A673 (cell line): ENCODE measurements at places on chromosomes 7 and 10.

GRCh38 chr10:119680050-119680449, 28.9 kb downstream of the BAG3 start:
- DNase-seq = peak; percentile 33

- no peak for DNase-seq
Observed at GRCh38 chr7:157471259-157472125, 134.7 kb downstream of the DNAJB6 start.

GRCh38 chr10:10587744-10588393, 429.8 kb upstream of the CELF2 start:
- DNase-seq = no peak

GRCh38 chr7:8065356-8065813, 96.8 kb downstream of the GLCCI1 start:
- DNase-seq = peak; percentile 77

GRCh38 chr10:109967739-109968088, 40.1 kb upstream of the ADD3 start:
- DNase-seq = no peak

GRCh38 chr7:28149291-28150101, 31.1 kb downstream of the JAZF1 start:
- DNase-seq = no peak

- no peak for DNase-seq
Observed at GRCh38 chr10:88890681-88891381, 10.8 kb downstream of the STAMBPL1 start.

GRCh38 chr10:70736525-70736924, 48.7 kb downstream of the TBATA start:
- DNase-seq = no peak

- no peak for DNase-seq
Observed at GRCh38 chr7:130135208-130136205, 65.2 kb downstream of the KLHDC10 start.

DNA sequence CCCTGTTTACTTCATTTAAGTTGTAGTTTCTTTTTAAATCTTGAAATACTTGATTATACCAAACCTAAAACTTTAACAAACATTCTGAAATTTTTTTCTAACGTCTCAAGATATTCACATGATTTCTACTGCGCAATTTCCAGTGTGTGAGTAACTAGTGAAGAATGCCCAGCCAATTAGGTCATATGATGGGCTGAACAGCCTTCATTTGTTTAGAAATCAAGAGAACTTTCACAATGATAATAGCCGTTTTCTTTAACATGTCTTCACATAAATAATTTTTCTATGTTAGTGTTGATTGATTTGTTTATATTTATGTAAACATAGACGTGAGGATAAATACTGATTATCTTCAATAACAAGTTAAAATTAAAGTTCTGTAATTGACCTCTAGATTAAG, 21.8 kb downstream of the STAM start:
- DNase-seq = peak; percentile 57

DNA sequence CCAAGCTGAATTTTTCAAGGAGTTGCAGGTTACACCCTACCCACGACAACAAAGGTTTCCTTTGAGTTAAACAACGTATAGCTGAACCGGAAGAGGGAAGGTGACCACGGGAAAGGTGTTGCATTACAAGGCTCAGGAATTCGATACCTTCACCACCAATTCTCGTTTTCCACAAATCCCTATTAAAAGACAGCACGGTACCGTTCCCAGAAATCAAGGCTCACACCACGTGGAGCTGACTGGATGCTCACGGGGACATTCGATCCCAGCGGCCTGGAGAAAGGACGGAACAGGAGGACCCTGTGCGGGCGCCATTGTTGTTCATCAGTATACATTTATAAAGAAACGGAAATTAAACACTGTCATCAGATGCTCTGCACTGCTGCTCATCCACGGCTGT, 56.4 kb downstream of the CTBP2 start:
- DNase-seq = no peak

DNA sequence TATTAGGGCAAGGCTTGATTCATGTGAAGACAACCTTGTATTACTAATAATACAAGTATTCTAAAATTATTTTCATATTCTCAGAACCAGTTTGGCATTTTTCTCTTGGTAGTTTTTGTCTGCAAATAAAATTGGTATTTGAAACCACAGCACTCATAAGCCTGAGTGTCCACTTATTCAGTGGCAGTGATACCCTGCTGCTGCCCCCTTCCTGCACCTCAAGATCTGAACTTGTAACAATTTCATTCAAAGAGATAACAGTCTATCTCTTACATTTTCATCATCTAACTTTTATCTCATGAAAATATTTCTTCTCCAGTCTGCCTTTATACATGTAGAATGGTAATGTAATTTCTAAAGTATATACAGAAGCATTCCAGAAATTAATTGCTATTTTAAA, 9.3 kb downstream of the TFAM start:
- DNase-seq = no peak

- no peak for DNase-seq
Observed at GRCh38 chr10:50464004-50464409, 159.7 kb downstream of the SGMS1 start.

GRCh38 chr10:110175406-110175805, 32.0 kb upstream of the MXI1 start:
- DNase-seq = no peak

DNA sequence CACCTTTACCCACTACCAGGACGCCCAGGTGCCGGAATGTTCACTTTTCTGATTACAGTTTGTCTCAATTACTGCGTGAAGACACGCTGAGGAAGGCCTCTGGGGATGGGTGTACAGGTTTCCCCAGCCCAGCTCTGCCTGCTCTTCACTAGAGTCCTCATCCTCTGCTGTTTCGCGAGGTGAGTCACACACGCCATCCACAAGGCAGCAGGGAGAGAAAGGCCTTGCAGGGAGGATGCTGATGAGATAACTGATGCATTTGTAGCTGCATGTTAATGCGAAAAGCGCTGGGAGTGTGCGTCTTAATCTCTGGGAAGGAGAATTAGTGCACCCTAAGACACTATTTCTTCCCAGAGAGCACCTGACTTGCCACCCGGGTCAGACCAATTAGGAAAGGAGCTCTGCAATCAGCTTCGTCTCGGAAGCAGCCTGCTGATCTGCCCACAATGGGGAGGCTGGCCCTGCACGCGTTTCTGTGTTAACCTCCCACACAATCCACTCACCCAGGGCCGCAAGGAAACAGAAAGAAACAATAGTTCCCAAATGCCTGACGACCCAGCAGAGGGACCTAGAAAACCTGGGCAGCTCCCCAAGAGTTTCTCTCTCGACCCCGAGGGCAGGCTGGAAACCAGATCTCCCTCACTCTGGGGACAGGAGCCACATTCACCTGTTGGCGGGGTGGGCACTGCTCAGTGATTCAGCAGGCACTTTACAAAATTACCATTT, 578.7 kb downstream of the GLRX3 start:
- DNase-seq = no peak

DNA sequence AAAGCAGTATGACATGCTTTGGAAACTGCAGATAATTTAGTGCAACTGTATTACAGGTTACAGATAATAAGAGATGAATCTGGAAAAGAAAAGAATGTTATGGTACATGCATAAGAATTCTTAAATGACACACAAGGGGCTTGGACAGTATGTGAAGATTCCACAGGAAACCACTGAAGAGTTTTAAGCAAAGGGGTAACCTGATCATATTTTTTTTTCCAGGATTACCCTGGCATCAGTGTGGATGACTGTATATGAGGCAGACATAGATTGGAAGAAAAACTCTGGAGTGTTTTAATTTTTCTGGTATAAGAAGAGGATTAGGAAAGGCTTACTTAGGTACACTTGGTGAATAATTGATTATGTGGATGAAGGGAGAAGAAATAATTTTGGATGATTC, 8.1 kb downstream of the TFPI2 start:
- no peak for DNase-seq

DNA sequence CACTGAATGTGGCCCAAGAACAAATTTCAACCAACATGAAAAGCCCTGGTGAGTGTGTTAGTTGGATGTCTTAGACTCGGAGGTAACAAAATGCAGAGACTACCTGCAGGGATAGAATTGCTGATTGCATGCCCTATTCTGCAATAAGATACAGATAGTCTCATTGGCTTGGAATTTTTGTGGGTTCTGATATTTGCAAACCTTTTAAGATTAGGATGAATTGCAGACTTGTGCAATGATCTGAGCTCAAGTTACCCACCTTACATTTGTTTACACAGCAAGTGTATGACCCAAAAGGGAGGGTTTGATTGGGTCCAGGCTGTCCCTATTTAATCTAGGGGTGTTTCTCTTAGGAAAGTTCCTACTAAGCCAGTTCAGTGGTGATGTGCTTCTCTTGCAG, 45.4 kb downstream of the GPR37 start:
- DNase-seq = no peak

GRCh38 chr10:126977216-126977615, 72.0 kb downstream of the DOCK1 start:
- DNase-seq = no peak

DNA sequence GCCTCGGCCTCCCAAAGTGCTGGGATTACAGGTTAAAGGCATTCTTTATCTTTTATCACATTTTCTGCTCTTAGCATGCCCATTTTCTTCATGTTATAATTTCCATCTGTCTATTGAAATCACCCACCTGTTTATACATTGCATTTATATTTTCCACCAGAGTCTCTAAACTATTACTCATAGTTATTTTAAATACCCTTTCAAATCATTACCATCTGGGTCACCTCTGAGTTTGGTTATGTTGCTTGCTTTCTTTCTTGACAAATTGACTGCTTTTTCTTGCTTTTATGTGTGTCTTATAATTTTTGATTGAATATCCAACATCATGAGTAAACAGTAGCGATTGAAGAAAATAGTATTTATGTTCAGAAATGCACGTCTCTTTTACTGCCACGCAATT, 71.4 kb downstream of the TMEM270 start:
- DNase-seq = no peak

- DNase-seq = no peak
Observed at GRCh38 chr10:639001-639750, 50.3 kb downstream of the DIP2C start.

GRCh38 chr7:17697128-17697881, 243.0 kb downstream of the SNX13 start:
- no peak for DNase-seq

GRCh38 chr10:122504610-122504950, 43.2 kb downstream of the HTRA1 start:
- DNase-seq = peak; percentile 19

GRCh38 chr7:85075864-85076263, 111.0 kb downstream of the SEMA3D start:
- no peak for DNase-seq

- no peak for DNase-seq
Observed at GRCh38 chr10:13106387-13107045, 6.6 kb downstream of the OPTN start.

DNA sequence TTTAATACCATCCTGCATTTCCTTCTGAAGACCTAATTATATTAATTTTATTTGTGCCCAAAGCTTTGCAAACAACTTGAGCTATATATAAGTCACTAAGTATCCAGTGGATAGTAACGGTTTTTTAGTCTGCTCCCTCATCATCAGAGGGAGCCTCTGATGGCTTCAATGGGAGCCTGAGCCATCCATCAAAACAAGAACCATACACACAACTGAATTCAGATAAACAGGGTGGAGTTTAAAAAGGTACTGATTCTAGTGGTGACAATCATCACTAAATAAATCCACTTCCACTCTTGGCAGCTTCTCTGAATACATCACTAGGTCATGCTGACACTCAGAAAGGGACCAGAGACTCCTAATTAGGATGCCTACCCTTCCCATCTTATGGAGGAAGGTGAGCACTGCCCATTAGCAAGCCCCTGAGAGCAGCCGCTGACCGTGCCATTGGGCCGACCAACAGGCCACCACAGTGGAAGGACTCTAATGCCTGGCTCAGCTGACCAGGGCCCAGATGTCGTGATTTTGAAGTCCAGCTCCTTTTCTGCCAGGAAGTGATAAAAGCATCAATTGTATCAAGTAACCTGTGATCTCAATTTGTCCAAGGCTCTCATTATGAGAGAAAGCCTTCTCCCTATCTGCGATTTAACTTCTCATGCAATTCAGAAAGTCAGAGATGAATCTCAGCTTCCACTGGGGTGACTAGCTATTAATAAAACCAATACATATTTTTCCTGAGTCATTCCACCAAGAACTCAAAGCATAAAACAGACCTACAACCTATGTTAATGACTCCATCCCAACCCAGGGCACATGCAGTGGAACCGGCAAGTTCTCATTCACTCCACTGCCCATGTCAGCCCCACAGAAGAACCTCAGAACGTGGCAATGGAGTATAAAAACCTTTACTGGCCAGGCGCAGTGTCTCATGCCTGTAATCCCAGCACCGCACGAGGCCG, 13.1 kb downstream of the VOPP1 start:
- no peak for DNase-seq

GRCh38 chr10:47400251-47400650, 16.2 kb upstream of the ZNF488 start:
- no peak for DNase-seq

- peak; percentile 63 for DNase-seq
Observed at GRCh38 chr7:80916770-80917741, 1.8 kb downstream of the SEMA3C start.

- DNase-seq = peak; percentile 46
Observed at GRCh38 chr7:41832941-41833340, 130.1 kb upstream of the INHBA start.

DNA sequence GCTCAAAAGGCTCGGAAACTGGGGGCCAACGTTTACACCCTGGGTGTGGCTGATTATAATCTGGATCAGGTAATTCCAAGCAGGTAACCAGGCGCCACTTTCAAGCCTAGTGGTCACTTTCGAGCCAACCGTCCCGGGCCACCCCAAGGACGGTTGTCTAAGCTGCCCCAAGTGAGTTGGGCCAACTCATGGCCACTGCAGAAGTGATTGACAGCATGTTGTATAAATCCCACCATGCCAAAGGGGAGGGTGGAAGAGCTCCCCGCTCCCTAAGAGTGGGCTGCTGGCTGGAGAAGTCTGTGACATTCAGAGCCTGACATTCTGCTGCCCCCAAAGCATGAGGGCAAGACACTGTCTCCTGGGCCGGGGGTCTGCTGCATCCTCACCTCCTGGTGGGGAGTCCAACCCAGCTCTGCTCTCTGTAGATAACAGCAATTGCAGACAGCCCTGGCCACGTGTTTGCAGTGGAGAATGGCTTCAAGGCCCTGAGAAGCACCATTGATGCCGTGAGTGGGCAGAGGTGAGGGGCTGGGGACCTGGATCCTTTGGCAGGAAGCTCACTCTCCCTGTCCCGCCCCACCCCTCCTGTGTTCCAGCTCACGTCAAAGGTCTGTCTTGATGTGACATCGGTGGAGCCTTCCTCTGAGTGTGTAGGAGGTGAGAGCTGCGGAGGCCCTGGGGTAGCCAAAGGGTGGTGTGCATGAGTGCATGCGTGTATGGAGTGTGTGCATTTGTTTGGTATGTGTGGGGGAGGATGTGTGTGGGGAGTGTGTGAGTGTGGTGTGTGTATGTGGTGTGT, 10.8 kb downstream of the ANTXRL start:
- DNase-seq = no peak

- DNase-seq = no peak
Observed at GRCh38 chr7:72111086-72111485, 301.1 kb downstream of the CALN1 start.

- DNase-seq = no peak
Observed at GRCh38 chr7:26444555-26444954, 152.9 kb downstream of the SNX10 start.

- DNase-seq = no peak
Observed at GRCh38 chr7:79979437-79979836, 155.2 kb upstream of the GNAI1 start.
